MM.1S (cell line): ENCODE measurements at places on chromosomes 4 and X.

DNA sequence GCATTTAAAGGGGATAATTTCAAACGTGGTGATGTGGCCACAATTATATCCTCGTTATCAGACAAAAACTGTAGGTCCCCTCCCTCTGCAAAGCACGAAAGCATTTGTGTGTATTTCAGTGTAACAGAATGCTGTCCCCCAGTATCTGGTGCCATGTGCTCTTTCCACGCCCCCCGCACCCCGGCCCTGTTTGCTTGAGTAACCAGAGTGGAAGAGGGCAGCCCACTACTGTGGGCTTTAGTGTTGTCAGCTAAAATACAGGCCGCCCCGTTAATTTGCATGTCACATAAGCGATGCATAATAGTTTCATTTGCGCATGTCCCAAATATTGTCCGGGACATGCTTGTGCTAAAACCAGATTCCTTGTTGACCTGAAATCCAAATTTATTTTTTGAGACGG is 110.1 kb downstream of the PHKA2 start:
- H3K4me3 ChIP-seq = no peak overlapping the region
- no peak overlapping the region for H3K27ac ChIP-seq
- no peaks in the 10 kb centered on the region for H3K4me1 ChIP-seq
- H3K27me3 ChIP-seq = no peaks in the 10 kb centered on the region
- no peaks in the 10 kb centered on the region for H3K36me3 ChIP-seq

GRCh38 chrX:34653811-34654210 is 3.3 kb downstream of the TMEM47 start:
- H3K27ac ChIP-seq = no peak overlapping the region
- DNase-seq = no peak
- H3K4me1 ChIP-seq = no peaks in the 10 kb centered on the region
- no peak overlapping the region for H3K4me3 ChIP-seq

DNA sequence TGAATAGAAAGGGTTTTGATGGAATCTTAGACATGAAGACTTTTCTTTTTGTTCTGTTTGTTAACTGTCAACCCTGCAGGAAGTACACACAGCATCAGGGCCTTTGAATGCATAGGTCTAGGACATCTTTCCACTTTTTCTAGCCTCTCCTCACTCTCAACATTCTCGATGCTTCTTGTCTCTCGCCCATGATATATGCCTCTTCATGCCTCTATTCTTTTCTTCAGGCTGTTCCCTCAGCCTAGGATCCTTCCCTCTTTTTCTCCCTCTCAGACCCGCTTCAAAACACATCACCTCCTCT is 9.6 kb downstream of the PDGFC start:
- no peak overlapping the region for H3K27ac ChIP-seq
- H3K4me3 ChIP-seq = no peak overlapping the region
- no peaks in the 10 kb centered on the region for H3K27me3 ChIP-seq
- H3K4me1 ChIP-seq = no peaks in the 10 kb centered on the region
- no peaks in the 10 kb centered on the region for H3K36me3 ChIP-seq

DNA sequence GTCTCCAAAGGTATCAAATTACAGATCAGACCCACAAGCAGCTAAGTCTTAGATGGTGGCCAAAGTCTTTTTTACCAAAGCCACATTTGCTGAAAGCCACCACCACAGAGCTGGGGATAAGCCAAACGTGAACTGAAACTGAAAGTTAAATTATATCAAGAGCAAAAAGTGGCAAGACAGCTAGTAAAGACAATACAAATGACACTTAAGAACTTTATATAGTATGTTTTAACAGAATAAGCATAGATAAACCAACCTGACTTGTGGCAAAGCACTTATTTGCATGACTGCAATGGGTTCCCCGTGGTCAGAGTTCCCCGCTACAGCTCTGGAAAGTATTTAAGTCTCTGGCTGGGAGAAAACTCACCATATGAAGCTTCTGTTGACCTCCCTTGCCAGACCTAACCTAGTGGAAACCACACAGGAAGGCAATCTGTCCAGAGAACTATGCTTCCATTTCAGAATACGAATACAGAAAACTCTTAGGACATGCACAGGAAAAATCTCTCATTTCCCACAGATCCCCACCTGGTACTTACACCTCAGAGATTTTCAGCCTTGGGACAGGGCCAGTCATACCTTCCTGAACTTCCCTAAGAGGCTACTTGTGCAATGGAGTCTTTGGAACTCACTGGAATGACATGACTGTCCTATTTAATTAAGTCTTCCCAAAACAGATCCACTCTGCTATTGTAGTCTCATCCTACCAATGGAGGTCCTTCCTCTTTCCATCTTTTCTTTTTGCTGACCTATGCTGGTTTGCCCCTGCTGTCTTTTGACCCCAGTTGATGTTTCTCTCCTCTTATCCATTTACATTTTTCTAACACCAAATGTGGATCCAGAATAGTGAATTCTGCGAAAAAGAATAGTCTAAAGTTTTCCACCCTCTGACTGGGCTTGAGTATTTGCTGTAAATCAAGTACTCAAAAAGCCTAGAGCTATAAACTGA is 225.1 kb downstream of the NR3C2 start:
- peak overlapping the region; percentile 53 for H3K4me3 ChIP-seq
- DNase-seq = peak; percentile 93
- H3K27me3 ChIP-seq = no peaks in the 10 kb centered on the region
- no peaks in the 10 kb centered on the region for H3K36me3 ChIP-seq
- peaks cover 14% of the 10 kb centered on the region for H3K4me1 ChIP-seq
- H3K27ac ChIP-seq = peak overlapping the region; percentile 61; the same call in 1 of the 2 replicates

DNA sequence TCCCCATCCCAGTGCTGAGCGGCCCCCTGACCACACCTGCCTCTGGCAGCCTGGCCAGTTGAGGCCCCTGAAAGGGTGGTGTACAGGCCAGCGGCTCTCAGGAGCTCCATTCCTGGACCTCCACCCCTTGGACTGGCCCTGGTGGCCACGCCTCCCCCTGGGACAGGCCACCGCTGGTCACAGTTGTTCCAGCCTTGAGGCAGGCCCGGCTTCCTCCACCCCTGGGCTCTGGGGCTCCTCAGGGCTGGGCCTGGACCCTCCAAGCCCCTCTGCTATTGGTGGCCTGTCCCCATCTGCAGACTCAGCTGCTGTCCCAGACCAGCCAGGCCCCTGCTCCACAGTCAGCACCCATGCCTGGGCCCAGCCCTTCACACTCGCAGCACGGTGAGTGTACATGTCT is 93.2 kb upstream of the NKX1-1 start:
- H3K4me1 ChIP-seq = no peaks in the 10 kb centered on the region
- no peaks in the 10 kb centered on the region; the same call in 1 of the 2 replicates for H3K27me3 ChIP-seq
- H3K36me3 ChIP-seq = no peaks in the 10 kb centered on the region
- no peak overlapping the region for H3K4me3 ChIP-seq
- no peak for DNase-seq

DNA sequence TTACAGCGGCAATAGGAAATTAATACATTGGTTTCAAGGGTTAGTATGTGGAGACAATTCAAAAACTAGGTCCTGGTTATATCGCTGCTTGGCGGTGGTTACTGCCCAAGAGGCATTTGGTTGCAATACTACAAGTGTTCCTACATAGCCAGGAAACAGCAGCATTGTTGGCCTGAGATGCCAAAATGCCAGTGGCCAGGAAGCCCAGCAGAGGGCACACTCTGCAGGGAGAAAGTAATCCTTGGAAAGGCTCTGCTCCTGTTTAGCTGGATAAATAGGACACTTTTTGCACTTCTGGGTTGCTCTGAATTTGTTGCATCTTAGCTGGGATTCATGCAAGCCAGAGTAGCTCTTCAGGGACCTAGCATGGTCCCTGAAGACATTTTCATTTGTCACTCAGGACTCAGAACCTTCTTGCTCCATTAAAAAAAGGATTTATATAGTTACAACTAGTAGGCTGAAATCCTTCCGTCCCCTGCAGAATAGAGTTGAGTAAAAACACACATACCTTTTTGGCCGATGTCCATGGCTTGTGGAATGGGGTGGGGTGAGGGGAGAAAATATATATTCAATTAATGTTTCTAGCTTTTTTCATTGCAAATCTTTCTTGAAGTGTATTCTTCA is 8.1 kb upstream of the GPR119 start:
- no peak overlapping the region for H3K27ac ChIP-seq
- H3K27me3 ChIP-seq = no peaks in the 10 kb centered on the region
- H3K4me3 ChIP-seq = no peak overlapping the region

DNA sequence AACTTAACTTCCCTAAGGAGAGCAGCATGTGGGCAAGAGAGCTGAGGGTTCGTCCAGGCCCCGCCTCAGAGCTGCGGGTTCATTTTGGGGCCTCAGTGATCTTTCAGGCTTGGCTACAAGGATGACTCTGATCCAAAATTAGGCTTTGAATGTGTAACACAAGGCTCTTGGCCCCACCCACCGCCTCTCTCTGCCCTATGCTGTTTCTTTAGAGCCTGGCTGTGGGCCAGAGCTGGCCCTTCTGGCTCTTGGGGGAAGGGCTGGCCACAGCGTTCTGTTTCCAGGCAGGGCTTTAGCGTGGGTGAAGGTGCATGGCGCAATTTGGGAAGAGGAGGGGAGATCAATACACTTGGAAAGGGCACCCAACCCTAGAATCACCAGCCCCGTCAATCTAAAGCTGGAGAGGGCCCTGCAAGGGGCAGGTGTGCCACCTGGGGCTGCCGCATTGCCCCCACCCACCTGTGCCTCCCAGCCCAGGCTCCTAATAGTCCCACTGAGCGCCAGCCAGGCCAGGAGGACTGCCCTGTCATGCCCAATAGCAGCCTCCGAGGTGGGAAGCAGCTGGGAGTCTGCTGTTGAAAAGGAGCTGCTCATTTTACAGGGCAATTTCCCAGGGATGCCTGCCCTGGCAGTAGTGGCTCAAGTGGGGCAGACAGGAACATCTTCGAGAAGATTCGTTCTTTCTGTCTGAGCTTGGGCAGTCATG is 84.5 kb upstream of the MAML3 start:
- H3K4me1 ChIP-seq = 0 out of 2 replicates have a peak, but pooled peaks cover 1% of the 10 kb centered on the region
- DNase-seq = no peak
- no peak overlapping the region for H3K4me3 ChIP-seq
- no peaks in the 10 kb centered on the region for H3K27me3 ChIP-seq
- H3K36me3 ChIP-seq = no peaks in the 10 kb centered on the region
- no peak overlapping the region for H3K27ac ChIP-seq

- H3K27me3 ChIP-seq = no peaks in the 10 kb centered on the region
- H3K27ac ChIP-seq = no peak overlapping the region
- H3K4me3 ChIP-seq = no peak overlapping the region
- H3K4me1 ChIP-seq = no peaks in the 10 kb centered on the region
Observed at GRCh38 chr4:76365636-76366035, 55.3 kb downstream of the CCDC158 start.

- H3K4me1 ChIP-seq = no peaks in the 10 kb centered on the region
- DNase-seq = peak; percentile 61
- H3K27me3 ChIP-seq = no peaks in the 10 kb centered on the region
- H3K4me3 ChIP-seq = peak overlapping the region; percentile 4; the same call in 1 of the 2 replicates
Observed at GRCh38 chr4:123744664-123745290, 348.2 kb downstream of the SPRY1 start.

GRCh38 chrX:41837270-41837944 is 85.9 kb downstream of the CASK start:
- H3K27ac ChIP-seq = no peak overlapping the region
- H3K4me3 ChIP-seq = no peak overlapping the region
- H3K36me3 ChIP-seq = no peaks in the 10 kb centered on the region
- H3K27me3 ChIP-seq = no peaks in the 10 kb centered on the region
- H3K4me1 ChIP-seq = no peaks in the 10 kb centered on the region
- DNase-seq = no peak

DNA sequence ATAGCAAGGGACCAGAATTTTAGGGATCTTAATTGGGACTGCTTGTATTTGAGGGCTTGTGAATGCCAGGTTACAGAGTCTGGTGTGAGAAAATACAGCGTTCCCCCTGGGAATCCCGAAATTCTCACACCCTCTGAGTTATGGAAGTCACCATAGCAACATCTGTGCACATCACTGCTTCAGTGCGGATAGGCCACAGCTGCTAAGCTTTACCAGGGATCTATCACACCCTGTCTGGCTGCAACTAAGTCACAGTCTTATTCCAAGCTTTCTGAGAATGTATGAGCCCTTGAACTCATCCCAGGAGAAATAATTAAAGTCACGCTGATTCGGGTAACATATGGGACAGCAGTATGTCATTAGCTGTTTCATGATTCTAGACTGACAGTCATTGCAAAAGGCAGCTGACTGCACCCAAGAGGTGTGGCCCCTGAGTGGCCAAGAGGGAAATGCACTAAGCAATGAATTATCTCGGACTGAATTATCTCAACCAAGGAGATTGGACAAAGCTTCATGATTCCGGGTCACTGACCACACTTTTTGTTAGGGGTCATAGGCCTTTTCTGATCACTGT is 46.7 kb upstream of the BTC start:
- H3K4me3 ChIP-seq = no peak overlapping the region
- no peak overlapping the region for H3K27ac ChIP-seq
- DNase-seq = no peak
- H3K27me3 ChIP-seq = no peaks in the 10 kb centered on the region
- no peaks in the 10 kb centered on the region for H3K4me1 ChIP-seq

- DNase-seq = no peak
- no peak overlapping the region for H3K27ac ChIP-seq
- H3K4me1 ChIP-seq = peaks cover 6% of the 10 kb centered on the region
- H3K4me3 ChIP-seq = no peak overlapping the region
- H3K36me3 ChIP-seq = no peaks in the 10 kb centered on the region
- H3K27me3 ChIP-seq = no peaks in the 10 kb centered on the region
Observed at GRCh38 chr4:184528713-184529112, 54.4 kb upstream of the IRF2 start.

DNA sequence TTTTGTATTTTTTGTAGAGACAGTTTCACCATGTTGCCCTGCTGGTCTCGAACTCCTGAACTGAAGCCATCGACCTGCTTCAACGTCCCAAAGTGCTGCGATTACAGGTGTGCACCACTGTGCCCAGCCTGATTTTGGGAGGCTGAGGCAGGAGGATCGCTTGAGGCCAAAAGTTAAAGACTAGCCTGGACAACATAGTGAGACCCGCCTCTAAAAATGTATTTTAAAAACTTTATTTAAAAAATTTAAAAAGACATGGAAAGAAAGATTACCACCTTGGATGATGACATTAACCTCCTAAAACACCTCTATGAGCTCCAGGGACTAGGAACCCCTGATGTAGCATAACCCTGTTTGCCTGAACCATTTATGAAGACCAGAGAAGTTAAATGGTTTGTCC is 5.8 kb upstream of the BBS7 start:
- H3K36me3 ChIP-seq = no peaks in the 10 kb centered on the region
- H3K27me3 ChIP-seq = no peaks in the 10 kb centered on the region
- no peak overlapping the region for H3K27ac ChIP-seq
- no peak for DNase-seq
- H3K4me1 ChIP-seq = peaks cover 12% of the 10 kb centered on the region
- H3K4me3 ChIP-seq = no peak overlapping the region

DNA sequence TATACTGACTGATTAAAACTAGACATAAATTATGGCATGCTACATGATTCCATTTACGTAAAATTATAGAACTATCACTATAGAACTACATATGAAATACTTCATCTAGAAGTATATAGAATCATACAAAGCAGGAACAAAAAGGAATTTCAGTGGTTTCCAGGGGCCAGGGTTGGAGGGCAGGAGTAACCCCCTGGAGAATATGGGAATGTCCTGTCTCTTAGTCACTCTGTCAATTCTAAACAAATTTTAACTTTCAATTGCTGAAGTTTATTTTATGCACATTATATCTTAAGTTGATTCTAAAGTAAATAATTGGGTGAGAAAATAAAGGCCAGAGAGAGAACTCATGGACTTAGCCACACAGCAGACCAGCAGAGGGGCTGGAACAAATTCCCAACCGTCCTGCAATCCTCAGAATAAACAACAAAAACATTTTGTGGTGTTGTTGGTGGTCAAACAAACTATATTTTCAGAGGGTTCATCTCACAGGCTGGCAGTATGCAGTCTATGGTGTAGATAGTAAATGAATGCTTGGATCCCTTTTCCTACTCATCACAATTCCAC is 476.9 kb upstream of the SLIT2 start:
- no peaks in the 10 kb centered on the region for H3K36me3 ChIP-seq
- H3K4me1 ChIP-seq = no peaks in the 10 kb centered on the region
- H3K27me3 ChIP-seq = no peaks in the 10 kb centered on the region
- DNase-seq = no peak
